ENCODE measurements at places on chromosomes 7 and 10.
A peak's percentile ranks its signal among the peaks of the same experiment; 100 is the strongest.

DNA sequence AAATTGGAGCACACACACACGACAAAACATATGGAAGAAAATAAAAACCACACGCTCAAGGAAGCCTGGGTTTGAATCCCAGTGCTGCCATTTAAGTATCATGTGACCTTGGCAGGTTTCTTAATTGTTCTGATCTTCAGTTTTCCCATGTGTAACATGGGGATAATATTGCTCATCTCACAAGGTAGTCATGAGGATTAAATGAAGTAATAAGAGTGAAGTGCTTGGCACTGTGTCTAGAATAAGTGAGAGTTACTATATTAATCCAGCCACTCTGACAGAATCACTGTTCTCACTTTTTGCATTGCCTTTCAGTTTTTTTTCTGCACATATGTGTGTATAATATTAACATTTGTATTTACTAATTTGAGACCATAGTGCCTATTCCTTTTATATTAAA lies 43.3 kb downstream of the GOLGA7B start:
- DNase-seq = no peak

DNA sequence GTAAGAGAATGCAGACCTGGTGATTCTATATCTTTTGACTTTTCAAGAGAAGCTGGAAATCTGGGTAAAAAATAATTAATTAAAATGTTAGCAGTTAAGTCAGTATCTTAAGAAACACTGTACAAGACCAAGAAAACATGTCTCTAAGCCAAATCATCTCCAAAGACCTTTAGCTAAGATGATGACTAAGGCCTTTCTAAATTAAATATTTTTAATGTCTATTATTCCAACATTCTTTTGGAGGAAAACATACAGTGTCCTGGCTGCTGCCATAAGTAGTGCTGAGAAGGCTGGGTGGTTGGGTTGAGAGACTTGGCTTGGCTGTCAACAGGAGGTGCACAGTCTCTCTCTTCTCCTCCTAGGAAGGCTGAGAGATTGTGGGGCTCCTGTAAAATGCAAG lies 20.3 kb downstream of the STARD3NL start:
- DNase-seq = no peak

DNA sequence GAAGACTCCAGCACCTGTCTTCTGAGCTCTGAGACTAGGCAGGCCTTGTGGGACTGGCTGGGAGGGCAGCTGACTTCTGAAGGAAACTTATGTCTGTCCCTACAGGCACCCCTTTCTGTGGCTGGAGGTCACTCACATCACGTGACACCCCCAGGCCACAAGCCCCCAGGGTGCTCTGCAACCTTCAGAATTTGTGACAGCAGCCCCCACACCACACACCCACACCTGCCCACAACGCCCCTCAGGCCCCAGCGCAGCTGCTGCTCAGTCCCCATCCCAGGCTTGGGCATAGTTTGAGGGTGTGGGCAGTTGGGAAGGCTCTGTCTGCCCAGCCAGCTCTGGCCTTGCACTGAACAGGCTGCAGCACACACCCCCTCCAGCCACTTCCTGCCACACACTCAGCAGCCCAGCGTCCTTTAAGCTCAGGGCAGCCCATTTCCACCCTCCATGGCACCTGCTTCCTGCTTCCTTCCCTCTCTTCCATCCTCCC lies 80.0 kb upstream of the UNC5B start:
- no peak for DNase-seq

GRCh38 chr7:129989466-129989865 lies 36.7 kb upstream of the UBE2H start:
- DNase-seq = no peak

- DNase-seq = peak; percentile 6
Observed at GRCh38 chr7:98051118-98051744, 55.4 kb upstream of the LMTK2 start.

GRCh38 chr10:122021828-122022227 lies 32.9 kb downstream of the TACC2 start:
- no peak for DNase-seq

DNA sequence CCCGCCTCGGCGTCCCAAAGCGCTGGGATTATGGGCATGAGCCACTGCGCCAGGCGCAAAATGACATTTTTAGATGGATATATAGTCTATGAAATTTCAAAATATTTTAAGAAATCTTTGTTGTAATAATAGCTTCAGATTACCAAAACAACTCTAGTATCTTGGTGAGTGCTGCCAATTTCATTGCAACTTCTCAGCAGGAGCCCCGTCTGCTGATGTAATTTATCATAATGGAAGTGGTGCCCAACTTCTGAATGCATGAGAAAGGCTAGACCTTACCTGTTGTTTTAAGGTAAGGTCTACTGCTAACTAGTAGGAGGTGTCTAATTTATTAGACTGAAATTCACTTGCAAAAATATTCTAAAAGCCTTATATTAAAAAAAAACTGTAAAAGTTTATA lies 20.0 kb downstream of the PDSS1 start:
- DNase-seq = no peak

DNA sequence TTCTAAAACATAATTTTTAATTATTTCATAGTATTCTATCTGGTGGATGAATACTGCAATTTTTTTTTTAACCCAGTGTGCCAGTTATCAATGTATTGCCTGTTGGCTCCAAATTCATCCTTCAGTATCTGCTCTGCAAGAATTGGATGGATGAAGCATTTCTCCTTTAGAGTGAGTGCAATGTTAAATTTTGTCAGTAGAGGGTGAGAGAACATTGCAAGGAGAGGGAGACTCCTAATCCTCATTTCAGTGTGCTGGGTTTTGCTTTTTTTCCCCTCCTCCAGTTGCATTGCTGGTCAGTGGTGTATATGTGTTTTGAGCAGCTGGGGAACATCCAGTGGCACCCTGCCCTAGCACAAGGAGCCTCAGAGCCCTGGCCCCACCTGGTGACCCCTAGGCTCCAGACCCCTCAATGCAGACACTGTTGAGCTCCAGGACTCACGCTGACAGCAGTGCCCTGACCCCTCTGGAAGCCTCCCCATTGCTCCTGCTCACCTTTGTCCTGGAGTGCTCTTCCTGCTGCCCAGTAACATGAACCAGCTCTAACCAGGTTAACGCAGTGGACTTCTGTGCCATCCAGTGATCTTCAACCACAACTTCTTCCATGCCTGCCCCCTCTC lies 199.4 kb downstream of the USP6NL start:
- no peak for DNase-seq

GRCh38 chr10:44752451-44753441 lies 158.4 kb upstream of the TMEM72 start:
- DNase-seq = no peak

DNA sequence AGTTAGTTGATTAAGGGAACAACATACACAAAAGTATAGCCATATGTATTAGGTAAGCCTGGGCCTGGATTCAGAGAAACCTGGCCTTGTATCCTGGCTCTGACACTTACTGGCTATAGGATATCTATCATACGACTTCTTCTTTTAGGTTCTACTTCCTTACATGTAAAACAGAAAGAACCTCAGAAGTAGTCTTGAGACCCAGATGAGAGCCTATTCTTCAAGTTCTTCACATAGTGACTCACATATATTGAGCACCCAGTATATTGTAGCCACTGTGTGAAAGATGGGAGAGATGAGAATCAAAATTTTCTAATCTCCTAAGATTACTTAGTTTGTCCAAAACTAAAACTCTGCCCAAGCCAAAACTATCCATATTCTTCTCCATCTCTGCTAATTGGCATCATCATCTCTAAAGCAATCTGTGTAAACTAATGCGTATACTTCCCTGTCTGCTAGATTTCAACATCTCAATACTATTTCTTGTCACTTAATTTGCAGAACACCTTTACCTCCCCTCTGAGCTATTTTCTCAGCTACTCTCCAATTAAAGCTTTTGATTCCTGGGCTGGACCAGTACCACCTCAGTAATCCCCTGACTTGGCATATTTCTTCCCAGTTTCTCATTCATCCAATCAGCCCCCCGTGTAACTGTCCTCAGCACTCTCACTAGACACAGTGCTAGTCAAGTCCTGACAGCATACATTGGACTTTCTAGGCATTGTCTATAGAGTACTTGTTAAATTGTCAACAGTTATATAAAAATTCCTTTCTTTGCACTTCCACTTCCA lies 53.5 kb upstream of the MET start:
- no peak for DNase-seq

DNA sequence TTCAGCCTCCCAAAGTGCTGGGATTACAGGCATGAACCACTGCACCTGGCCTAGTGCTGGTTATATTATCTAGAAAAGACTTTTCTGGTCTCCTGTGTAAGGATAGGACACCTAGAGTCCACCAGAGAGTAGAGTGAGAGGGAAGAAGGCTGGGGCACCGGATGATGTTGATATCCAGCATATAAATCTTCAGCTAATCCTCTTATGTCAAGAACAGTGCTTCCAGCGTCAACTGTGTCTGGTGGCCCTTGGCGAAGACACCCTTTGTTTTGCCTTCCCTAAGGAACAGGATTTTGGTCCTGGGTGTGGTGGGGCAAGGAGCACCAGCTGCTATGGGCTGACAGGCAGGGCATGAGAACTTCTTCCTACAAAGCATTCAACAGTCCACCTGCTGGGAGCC lies 16.3 kb upstream of the INMT start:
- no peak for DNase-seq

GRCh38 chr7:38889872-38890432 lies 19.0 kb downstream of the VPS41 start:
- DNase-seq = no peak

GRCh38 chr7:135801045-135801693 lies 52.6 kb upstream of the FAM180A start:
- no peak for DNase-seq

DNA sequence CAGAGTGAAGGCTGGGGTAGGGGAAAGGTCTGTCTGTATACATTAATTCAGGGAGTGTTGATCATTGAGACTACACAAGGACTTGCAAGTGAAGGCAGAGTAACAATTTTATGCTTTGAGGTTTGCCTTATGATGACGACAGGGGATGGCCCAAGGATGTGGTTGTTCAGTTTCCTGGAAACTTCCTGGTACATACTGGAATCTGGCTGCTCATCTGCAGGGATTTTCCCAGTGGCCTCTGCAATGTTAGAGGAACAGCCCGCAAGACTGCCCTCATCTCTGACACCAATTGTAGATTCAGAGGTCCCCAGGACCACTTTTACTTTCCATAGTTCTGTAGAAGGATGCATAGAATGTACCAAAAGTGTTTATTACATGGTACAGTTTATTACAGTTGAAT lies 189.6 kb downstream of the TMEM178B start:
- DNase-seq = no peak

DNA sequence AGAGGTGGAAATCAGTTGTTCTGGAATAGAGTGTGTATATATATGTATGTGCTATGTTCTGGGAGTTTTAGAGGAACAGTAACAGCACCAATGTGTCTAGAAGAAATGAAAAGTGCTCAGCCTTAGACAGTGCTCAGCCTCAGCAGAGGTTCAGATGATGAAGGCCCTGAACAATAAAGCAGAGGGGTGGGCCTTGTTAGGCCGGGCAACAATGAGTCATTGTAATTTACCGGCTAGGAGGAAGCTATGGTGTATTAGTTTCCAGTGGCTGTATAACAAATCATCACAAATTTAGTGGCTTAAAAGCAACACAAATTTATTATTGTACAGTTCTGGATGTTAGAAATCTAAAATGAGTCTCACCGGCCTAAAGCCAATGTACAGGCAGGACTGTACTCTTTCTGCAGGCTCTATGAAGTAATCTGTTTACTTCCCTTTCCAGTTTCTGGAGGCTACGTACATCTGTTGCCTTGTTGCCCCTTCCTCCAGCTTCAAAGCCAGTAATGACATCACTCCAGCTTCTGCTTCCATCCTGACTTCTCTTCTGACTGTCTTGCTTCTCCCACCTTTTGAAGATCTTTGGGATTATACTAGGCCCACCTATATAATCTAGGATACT lies 84.6 kb downstream of the CH25H start:
- no peak for DNase-seq

DNA sequence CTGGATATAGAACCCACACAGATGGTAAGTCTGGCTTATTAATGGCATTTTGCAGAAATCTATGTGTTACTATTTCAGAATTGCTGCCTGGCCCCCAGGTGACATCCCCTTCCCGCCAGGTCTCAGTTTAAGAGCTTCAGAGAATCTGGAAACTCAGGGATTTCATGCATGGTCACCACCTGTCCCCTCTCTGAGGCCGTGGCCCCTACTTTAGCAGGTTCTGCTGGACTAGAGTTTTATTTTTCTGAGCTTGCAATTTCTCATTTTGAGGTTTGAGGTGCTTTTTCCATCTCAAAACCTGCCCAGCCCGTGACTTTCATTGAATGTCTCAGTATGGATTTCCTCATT lies 24.7 kb upstream of the GJD4 start:
- DNase-seq = no peak

- no peak for DNase-seq
Observed at GRCh38 chr7:662576-662975, 63.9 kb upstream of the DNAAF5 start.

- DNase-seq = no peak
Observed at GRCh38 chr7:51619880-51620279, 303.3 kb upstream of the COBL start.

- DNase-seq = no peak
Observed at GRCh38 chr10:3372281-3372680, 199.7 kb upstream of the PITRM1 start.

DNA sequence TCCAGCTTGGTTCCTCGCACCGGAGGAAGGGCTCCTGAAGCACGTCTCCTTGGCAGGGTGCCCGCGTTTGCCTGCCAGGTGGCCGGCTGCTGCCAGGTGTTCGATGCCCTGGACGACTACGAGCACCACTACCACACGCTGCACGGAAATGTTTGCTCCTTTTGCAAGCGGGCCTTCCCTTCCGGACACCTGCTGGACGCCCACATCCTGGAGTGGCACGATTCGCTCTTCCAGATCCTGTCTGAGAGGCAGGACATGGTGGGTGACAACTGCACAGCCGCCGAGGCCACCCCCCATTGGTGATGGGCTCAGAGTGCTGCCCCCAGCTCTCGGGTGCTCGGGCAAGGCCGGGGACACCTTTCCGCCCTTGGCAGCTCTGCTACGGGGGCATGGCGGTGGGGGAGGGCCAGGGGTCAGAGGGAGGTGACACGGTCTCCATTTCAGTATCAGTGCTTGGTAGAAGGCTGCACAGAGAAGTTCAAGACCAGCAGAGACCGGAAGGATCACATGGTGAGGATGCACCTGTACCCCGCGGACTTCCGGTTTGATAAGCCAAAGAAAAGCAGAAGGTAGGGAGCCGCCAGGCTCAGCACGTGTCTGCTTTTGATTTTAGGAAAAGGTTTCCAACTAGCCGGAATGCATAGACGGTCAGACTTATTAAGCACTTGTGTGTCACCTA lies 1.1 kb downstream of the ZNF511 start:
- DNase-seq = no peak
